Omental fat pad (tissue), 4 donors: ENCODE measurements at places on chromosomes 1 and 21.

GRCh38 chr1:169550294-169550693 lies 36.0 kb downstream of the F5 start:
- DNase-seq: no peak

GRCh38 chr1:229579059-229579673 lies 20.7 kb upstream of the ABCB10 start:
- no peak for DNase-seq

DNA sequence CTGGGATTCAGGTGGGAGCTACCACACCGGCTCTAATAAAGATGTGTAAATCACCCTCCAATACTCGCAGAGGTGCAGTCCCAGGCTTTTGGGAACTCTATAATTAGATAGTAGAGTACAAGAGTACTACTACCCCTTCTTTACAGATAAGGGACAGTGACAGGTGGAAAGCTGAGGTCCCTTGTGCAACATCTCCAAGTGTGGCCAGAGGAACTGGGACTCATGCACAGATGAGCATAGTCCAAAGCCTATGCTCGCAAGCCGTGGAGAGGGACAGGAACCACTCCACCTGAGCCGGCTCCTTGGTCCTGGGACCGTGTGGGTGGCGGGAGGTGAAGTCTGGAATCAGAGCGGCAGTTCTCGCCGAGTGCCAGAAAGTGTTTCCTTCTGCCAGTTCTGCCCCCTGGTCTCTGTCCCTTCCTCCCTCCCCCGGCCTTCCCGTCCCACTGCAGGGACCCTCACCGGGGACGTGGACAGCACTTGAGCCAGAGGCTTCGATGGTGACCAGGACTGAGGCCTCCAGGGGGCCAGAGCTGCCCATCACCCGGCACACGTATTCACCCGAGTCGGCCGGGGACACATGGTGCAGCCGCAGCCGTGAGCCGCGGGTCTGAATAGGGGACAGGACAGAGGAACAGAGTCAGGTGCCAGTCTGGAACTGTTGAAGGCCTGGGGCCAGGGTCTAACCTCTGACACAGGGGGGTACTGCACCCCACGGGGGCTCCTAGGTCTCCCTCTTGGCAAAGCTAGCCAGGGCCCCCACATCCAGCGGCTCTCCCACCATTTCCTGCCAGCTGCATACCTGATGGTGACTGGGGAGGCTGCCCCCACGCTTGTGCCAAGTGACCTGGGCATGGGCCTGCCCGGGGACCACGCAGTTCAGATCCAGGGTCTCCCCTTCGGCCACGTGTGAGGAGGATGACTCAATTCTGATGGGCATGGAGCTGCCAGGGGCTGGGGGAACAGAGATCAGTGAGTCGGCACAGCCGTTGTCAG lies 33.9 kb downstream of the LDLRAD2 start:
- no peak for DNase-seq

DNA sequence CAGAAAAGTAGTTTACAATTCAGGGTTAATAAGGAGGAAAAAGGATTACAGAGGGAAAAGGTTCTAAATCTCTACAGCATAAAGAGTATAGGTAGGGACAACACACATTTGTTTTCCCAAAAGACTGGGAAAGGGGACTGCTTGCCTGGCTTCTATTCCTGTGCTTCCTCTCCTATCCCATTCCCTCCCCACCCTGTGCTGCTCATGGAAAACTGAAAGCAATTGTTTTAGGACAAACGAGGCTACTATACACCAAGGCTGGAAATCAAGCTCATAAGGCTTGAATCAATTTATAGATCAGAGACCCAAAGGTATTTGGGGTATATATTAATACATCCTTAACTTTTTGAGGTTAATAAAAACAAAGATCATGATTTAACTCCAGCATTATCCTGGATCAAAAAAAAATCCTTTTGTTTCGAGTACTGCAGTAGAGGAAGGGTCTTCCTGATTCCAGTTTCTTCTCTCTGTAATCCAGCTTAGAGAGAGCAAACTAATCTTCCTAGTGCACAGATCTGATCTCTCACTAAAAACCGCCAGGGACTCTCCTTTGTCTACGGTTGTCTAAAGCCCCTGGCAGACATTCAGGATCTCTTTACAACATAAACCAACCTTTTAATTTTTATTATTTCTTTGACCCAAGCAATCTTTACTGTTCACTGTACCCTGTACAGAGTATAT lies 37.4 kb upstream of the A3GALT2 start:
- DNase-seq: no peak

- no peak for DNase-seq
These were observed 18.7 kb downstream of the TRABD2B start for GRCh38 chr1:47978486-47978885.
